ENCODE measurements at places on chromosomes 7 and 10.

DNA sequence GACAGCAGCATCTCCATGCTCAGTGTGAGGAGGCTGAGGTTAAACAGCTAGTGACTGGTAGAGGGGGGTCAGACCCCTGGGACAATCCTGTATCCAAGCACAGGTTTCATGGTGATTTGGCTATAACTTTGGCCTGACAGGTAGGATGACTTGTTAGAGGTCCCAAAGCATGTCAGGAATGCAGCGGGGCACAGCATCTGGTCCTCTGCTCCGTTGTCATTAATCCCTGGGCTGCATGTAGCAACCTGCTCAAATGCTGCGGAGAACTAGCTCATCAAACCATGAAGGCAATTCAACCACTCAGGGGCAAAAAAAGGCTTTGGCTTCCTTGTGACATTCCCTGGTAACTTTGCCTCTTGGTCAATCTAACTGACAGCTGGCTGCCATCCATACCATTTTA is 26.8 kb downstream of the WNT2 start:
- DNase-seq = no peak

DNA sequence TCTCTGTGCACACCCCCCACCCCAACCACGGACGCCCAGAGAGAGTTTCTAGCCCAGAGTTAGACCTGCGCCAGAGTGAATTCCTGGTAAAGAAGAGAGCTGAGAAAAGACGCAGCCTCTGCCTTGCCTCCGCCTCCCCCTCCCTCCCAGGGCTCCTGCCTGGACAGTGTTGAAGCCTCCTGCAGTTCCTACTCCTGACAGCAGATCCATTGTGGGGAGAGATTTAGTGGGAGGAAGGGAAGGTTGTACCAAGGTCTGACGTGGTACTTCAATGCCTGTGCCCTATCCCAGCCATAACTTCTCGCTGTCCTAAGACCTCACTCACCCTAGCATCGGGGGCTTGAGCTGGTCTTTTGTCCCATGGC is 952 bp downstream of the SRRM3 start:
- no peak for DNase-seq

DNA sequence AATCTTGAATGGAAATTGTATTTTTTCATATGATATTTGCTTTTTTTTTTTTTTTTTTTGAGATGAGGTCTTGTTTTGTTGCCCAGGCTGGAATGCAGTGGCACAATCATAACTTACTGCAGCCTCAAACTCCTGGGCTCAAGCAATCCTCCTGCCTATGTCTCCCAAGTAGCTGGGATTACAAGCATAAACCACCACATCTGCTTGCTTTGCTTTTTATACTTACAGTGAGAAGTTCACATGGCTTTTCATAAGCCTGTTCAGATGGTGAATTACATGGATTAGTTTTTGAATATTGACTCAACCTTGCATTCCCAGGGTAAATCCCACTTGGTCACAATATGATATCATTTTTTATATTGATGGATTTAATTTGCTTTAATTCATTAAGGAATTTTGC is 22.0 kb downstream of the LRRD1 start:
- no peak for DNase-seq

GRCh38 chr7:12647364-12648219 is 39.8 kb upstream of the ARL4A start:
- DNase-seq = no peak

DNA sequence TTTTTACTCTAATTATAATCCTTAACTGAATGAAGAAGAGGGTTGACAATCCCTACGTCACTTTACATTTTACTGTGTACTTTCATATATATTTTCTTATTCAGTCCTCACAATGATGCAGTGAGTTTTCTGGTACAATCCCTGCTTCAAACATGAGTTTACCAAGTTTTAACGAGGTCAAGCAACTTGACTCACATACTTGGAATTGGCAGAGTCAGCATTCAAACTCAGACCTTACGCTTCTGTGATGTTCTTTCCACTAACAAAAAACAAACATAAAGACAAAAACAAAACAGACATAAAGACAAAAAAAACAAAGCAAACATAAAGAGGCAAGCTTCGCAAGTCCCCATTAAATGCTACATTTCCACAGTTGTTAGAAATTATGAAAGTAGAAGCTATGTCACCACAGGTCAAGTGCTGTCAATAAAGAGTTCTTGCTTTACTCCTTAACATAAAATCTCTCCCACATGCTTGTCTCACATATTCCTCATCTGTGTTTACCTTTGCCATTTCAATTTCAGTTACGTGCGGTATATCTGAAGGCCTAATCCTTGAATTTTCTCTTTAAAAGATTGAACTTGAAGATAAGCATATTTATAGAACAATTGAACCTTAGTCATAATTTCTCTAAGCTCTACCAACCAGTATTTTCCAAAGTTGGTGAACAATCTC is 217.3 kb downstream of the CELF2 start:
- DNase-seq = no peak

GRCh38 chr10:24496906-24497305 is 226.8 kb downstream of the ARHGAP21 start:
- no peak for DNase-seq

Measured in stimulated activated CD4-positive, alpha-beta T cell treated with anti-CD3 and anti-CD28 coated beads, Interleukin-12 subunit alpha, Interleukin-12 subunit beta, amount 100 ng/mL, for 4 hours (primary cell).